ENCODE measurements at places on chromosomes 3 and 15. TPM values are rescaled to one million over a fixed set of nuclear protein-coding genes. Genes with fewer than 3 reads are reported as not detected.

Gene CCR1
- 5.5 TPM for polyA plus RNA-seq

Gene CHRNA7
- polyA plus RNA-seq, result 0.34 TPM

Gene PIGZ
- 7.7 TPM for polyA plus RNA-seq

Gene BNC1
- 1.6 TPM for polyA plus RNA-seq

Gene HES1
- 16.0 TPM for polyA plus RNA-seq

Gene CRYGS
- polyA plus RNA-seq, result 1.4 TPM

Gene KNG1
- 0.04 TPM for polyA plus RNA-seq

Gene MCF2L2
- 0.06 TPM for polyA plus RNA-seq

Gene CCR4
- polyA plus RNA-seq, result 0.07 TPM

Gene THBS1
- polyA plus RNA-seq, result 44.6 TPM

Gene ATP2C1
- 26.0 TPM for polyA plus RNA-seq

Gene LRRIQ4
- not detected for polyA plus RNA-seq

Gene CTXN2
- not detected for polyA plus RNA-seq

Gene MRPS25
- 24.2 TPM for polyA plus RNA-seq

Gene SATB1
- polyA plus RNA-seq, result 14.6 TPM

Gene RTP4
- 1.6 TPM for polyA plus RNA-seq

Gene ELL3
- 4.5 TPM for polyA plus RNA-seq

Gene MAP1A
- 1.00 TPM for polyA plus RNA-seq

Gene SEC22C
- polyA plus RNA-seq, result 28.4 TPM

Gene SAMD7
- not detected for polyA plus RNA-seq

Gene REC114
- not detected for polyA plus RNA-seq

Gene CHD2
- polyA plus RNA-seq, result 32.6 TPM

Gene TJP1
- polyA plus RNA-seq, result 23.4 TPM
